Uterine smooth muscle cell (primary cell): ENCODE measurements at places on chromosomes 16 and 17. TPM values are rescaled to one million over a fixed set of nuclear protein-coding genes. Genes with fewer than 3 reads are reported as not detected.

Gene PRR35
- 0.11 TPM in 1 of 2 replicates, not detected in the other for total RNA-seq

Gene STH
- not detected in 2 replicates for total RNA-seq

Gene KRT32
- total RNA-seq = not detected in 2 replicates

Gene LPO
- not detected in 2 replicates for total RNA-seq

Gene ANKFN1
- under 0.01 TPM in 1 of 2 replicates, not detected in the other for total RNA-seq

Gene IKZF3
- total RNA-seq = not detected in 2 replicates

Gene CHAD
- total RNA-seq = not detected in 2 replicates

Gene CCDC40
- 1.7 and 2.0 TPM in 2 replicates for total RNA-seq

Gene SLFN14
- not detected in 2 replicates for total RNA-seq

Gene TLCD3B
- 0.22 TPM in 1 of 2 replicates, not detected in the other for total RNA-seq

Gene MT1A
- 3.9 and 7.7 TPM in 2 replicates for total RNA-seq

Gene SLC47A1
- 0.55 and 1.5 TPM in 2 replicates for total RNA-seq

Gene FAM171A2
- 1.8 and 4.0 TPM in 2 replicates for total RNA-seq

Gene C16orf89
- 0.12 and 0.22 TPM in 2 replicates for total RNA-seq

Gene LITAFD
- not detected in 2 replicates for total RNA-seq

Gene ZNF385C
- total RNA-seq = not detected in 2 replicates

Gene CCDC78
- 4.2 and 4.8 TPM in 2 replicates for total RNA-seq

Gene CHST6
- 0.22 and 1.00 TPM in 2 replicates for total RNA-seq

Gene HAPSTR1
- total RNA-seq = 90.4 and 106 TPM in 2 replicates

Gene GINS2
- 5.6 and 21.0 TPM in 2 replicates for total RNA-seq

Gene CNGB1
- not detected in 2 replicates for total RNA-seq

Gene AGRP
- total RNA-seq = not detected in 2 replicates

Gene ADAM11
- 0.75 and 0.77 TPM in 2 replicates for total RNA-seq

Gene PRRT2
- total RNA-seq = 1.8 and 2.9 TPM in 2 replicates

Gene PIRT
- total RNA-seq = not detected in 2 replicates

Gene TBC1D3K
- total RNA-seq = not detected in 2 replicates

Gene ST6GALNAC1
- not detected in 2 replicates for total RNA-seq

Gene SCGB1C2
- total RNA-seq = not detected in 2 replicates

Gene NPIPA3
- 0.12 and 1.00 TPM in 2 replicates for total RNA-seq

Gene EFCAB5
- total RNA-seq = 0.22 and 0.37 TPM in 2 replicates

Gene CDRT15L2
- not detected in 2 replicates for total RNA-seq

Gene CCL2
- 6.3 and 12.0 TPM in 2 replicates for total RNA-seq

Gene WSCD1
- 0.22 and 0.87 TPM in 2 replicates for total RNA-seq

Gene PRPSAP2
- total RNA-seq = 50.6 and 50.9 TPM in 2 replicates

Gene EVPL
- total RNA-seq = 0.12 and 0.22 TPM in 2 replicates

Gene CES1
- 0.22 and 1.00 TPM in 2 replicates for total RNA-seq
